Retinal pigment epithelial cell (primary cell): ENCODE measurements at places on chromosomes 4 and X.
A peak's percentile ranks its signal among the peaks of the same experiment; 100 is the strongest.

GRCh38 chrX:135273162-135273561 is 21.3 kb downstream of the ETDA start:
- DNase-seq = no peak

GRCh38 chrX:77977095-77977494 is 7.7 kb upstream of the PGAM4 start:
- DNase-seq = no peak

GRCh38 chr4:186502231-186502630 is 53.1 kb downstream of the MTNR1A start:
- no peak for DNase-seq

DNA sequence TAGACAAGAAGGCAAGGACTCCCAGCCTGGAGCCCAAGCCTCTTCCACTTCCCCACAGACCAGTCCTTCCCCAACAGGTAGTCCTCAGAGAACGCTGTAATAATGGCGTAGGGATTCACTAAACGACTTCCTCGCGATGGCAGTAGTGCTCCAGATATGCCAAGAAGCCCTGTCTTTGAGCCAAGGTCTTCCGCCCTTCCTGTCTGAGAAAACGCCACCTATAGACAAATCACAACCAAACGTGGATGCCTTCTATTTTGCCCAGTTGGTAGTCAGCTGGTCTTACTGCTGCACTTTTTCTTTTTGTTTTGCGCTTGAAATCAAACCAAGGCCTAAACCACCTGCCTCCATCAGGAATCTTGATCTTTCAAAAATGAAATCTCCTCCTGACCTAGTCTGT is 203.3 kb downstream of the OR13H1 start:
- peak; percentile 39 for DNase-seq

GRCh38 chr4:53113431-53114225 is 251.5 kb downstream of the RASL11B start:
- DNase-seq = no peak

GRCh38 chr4:124414276-124415040 is 298.1 kb downstream of the ANKRD50 start:
- peak; percentile 65 for DNase-seq

GRCh38 chrX:109732017-109732801 is 848 bp downstream of the ACSL4 start:
- DNase-seq = no peak

DNA sequence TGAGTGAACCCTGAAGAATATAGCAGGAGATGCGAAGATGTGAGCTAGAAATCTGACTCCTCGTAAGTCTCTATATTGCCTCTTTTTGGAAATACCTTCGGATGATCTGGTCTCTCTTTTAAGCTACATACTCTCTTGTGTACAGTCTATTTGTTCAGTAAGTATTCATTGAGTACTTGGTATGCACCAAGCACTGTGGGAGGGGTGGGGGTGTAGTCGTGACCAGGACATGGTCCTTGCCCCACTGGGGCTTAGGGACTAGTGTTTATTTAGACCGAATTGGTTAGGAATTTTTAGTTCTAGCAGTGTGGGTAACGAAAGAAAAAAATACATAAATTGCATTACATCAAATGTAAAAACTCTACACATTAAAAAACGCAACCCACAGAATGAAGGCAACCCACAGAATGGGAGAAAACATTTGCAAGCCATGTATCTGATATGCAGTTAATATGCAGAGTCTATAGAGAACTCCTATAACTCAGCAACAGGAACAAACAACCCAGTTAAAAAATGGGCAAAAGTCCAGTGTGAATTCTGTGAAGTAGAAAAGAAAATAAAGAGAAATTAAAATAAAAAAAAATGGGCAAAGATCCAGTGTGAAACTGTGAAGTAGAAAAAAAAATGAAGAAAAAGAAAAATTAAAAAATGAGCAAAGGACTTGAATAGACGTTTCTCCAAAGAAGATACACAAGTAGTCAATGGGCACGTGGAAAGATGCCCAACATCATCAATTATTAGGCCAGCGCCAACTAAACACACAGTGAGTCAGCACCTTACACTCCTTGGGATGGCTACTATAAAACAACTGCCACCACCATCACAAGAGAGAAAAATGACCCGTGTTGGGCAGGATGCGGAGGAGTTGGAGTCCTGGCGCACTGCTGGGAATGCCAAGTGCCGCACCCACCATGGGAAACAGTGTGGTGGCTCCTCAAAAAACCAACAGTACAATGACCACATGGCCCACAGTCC is 43.8 kb downstream of the RGS12 start:
- DNase-seq = no peak

DNA sequence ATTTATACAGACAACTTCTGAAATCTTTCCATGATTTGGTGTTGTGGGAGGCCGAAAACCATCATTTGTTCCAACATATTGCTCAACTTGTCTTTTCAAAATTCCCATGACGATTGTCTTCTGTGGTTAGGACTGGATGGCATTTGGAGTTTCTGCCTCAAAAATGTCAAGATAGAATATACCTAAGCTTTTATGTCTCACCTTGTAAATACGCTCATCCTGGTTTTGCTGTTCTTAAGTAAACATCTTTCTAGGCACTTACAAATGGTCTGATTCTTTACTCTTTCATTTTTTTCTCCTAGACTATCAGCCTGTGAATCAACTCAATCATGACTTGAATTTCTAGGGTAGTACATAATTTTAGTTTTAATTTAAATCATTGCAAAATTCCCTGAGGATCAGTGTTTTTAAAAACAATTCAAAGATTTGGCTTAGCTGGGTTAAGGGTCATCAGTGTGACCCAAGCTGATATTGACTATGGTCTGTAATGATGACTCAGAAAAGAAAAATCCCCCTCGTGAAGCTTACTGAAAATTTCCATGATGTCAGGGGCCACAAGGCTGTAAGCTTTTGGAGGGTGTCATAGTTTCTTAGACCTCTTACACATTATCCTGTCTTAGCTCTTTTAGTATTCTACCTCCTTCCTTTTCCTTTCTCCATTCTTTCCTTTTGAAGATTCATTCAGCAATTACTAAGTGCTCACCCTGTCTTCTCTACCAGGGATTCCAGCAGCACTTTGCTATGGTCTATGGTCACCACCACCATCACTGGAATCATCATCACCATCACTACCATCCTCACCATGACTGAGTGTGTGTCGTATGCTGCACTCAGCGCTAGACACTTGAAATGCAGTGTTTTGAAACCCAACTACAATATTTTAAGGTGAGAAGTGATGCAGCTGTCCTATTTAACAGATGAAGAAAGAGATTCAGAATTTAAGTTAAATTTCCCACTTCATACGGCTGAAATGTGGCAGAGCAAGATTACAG is 124.4 kb downstream of the CPE start:
- peak; percentile 94 for DNase-seq

DNA sequence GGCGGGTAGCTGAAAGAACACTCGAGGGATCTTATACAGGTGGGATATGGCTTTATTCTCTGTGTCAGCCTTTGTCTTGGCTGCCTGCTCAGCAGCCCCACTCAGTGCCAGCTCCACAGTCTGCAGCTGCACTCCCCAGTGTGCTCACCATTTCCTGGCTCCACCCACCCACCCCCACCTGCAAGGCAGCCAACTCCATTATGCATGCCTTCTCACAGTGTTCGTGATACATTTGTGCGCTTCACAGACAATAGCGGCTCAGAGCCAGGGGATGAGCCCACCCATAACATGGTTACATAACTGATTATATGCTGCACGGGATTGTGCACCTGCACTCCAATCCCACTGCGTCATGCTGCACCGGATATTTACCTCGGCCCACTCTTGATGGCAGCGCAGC is 8.8 kb upstream of the TMEM128 start:
- no peak for DNase-seq

- no peak for DNase-seq
Measured at GRCh38 chrX:118254611-118255010, 91.3 kb upstream of the WDR44 start.

- DNase-seq = no peak
Measured at GRCh38 chr4:187485676-187486075, 509.9 kb upstream of the ZFP42 start.

- DNase-seq = peak; percentile 7
Measured at GRCh38 chr4:41927796-41928499, 7.3 kb upstream of the TMEM33 start.

GRCh38 chr4:187666697-187667494 is 328.7 kb upstream of the ZFP42 start:
- DNase-seq = no peak

DNA sequence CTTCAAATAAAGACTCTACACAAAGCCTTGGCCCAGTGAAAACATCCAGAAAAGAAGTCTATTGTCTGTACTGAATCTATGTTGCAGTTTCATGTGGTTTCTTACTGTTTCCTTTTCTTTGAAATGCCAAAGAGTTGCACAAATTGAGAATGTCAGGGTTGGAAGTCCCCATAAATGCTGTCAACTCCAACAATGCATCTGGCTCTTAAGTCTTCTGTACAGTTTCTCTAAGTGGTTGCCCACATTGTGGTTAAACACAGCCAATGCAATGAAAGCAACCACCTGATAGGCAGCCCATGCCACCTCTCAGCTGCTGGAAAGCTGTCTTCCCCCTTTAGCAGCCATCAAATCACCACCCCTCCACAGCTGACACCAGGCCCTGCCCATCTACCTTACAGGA is 67.2 kb upstream of the C1GALT1C1 start:
- DNase-seq = no peak

DNA sequence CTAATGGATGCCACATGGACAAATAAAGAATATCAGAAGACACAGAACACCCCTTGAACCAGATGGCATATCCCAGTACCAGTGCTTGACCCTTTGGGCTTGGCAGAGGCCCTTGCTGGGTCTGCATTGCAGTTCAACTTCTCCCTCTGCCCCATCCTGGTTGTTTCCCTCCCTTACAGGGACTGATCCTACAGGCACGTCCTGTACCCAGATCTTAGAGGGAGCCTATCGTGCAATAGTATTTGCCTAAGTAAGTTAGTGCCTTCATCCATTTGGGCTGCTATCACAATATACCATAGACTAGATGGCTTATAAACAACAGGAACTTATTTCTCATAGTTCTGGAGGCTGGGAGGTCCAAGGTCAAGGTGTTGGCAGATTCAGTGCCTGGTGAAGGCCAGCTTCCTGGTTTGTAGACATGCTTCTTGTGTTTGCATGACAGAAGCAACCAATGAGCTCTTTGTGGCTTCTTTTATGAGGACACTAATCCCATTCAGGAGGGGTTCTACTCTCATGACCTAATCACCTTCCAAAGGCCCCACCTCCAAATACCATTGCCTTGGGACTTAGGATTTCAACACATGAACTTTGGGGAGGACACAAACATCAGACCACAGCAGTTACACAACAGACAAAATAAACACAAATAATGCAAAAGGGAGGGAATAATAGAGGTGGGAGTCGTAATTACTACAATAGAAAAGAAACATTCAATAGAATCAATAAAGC is 146.5 kb upstream of the MSX1 start:
- no peak for DNase-seq

DNA sequence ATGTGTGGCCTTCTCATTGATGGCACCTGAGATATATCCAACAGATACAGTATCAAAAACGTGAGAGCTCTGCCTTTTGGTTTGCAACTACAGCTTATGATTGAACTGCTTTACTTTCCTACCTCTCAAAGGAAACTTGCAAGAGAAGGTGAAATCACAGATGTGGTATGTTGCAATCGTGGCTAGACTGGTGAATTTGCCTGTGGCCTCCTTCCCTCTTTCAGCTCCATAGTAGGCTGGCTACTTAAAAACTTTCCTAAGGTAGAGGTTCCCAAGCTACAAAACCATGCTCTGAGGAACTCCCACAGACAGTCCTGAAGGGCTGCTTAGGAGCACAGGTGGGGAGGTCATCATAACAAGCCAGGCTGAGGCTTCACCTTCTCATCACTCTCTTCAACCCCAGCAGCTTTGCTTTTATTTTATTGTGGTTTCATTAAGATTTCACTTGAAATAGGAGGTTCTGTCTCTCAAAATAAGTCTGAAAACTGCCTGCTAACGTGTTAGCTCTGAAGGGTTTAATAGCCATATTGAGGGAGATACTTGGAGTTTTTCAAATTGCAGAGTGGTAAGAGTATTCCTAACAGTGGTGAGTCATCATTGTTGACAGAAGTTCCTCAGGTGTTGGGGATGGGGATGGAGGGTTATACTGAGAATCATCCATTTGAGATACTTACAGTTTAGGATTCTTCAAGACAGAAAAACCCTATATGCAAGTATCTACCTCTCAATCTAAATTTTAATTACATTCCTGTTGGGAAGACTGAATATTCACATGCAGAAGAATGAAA is 93.5 kb upstream of the UCP1 start:
- no peak for DNase-seq

DNA sequence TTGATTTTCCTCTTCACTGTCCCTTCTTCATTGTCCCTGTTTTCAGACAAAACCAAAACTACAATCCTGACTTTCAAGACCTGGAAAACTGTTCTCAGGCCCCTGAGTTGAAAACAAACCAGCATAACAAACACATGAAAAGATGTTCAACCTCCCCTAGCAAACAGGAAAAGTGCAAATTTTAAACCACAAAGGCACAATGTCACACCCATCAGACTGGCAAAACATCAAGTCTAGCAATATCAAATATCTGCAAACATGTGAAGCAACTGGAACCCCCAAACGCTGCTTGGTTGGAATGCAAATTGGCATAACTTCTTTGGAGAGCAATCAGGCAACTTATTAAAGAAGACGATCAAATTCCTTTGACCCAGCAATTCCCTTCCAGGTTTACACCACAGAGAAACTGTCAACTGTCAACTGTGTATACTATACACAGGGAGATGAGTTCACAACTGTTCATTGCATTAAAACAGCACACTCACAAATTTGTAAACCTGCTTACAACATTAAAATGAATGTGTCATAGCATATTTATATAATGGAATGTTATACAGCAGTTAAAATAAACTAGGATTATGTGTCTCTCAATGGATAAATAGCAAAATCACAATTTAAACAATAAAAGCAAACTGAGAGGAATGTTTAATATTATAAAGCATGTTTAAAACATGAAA is 7.0 kb downstream of the USP46 start:
- DNase-seq = no peak

- DNase-seq = no peak
Measured at GRCh38 chrX:24561121-24561520, 86.0 kb downstream of the PCYT1B start.

GRCh38 chr4:188246488-188246887 is 107.2 kb downstream of the TRIML1 start:
- DNase-seq = no peak

DNA sequence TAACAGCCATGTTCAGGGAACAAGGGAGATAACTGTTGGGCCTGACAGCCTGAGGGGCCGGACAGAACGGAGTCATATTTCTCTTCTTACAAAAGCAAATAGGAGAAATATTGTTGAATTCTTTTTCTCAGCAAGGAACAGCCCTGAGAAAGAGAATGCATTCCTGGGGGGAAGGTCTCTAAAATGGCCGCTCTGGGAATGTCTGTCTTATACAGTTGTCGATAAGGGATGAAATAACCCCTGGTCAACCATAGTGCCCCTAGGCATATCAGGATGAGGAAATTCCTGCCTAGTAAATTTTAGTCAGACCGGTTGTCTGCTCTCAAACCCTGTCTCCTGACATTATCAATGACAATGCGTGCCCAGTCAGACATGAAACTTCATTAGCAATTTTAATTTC is 1925.5 kb downstream of the PCDH7 start:
- DNase-seq = no peak

DNA sequence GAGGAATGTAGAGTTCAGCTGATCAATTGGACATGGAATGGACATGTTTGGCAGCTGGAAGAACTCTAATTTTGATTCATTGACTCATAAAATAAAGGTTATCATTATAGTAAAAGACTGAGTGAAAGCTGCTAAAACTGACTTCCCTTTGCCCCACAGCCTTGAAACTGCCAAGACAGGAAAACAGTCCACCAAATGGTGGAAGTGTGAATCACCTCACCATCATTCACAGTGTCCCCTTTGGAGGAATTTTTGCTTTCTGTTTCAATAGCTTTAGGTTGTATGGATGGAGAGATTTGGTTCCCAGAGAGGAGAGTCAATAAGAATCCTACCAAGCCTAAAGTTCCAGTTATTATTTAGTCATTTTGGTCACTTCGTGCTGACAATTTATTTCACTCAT is 20.8 kb upstream of the FREM3 start:
- DNase-seq = no peak
